Gastrocnemius medialis (tissue), 4 donors: ENCODE measurements at places on chromosomes 7 and 10. TPM values are rescaled to one million over a fixed set of nuclear protein-coding genes. Genes with fewer than 3 reads are reported as not detected.

DGKB gene
- total RNA-seq, result 0.11 TPM

PCGF6 gene
- 10.6 TPM for total RNA-seq

DPYSL4 gene
- total RNA-seq, result 1.3 TPM

SMKR1 gene
- not detected for total RNA-seq

HMX3 gene
- not detected for total RNA-seq

TOMM7 gene
- total RNA-seq, result 235 TPM

OR2A12 gene
- not detected for total RNA-seq

LAMB4 gene
- 0.33 TPM for total RNA-seq

CCL24 gene
- total RNA-seq, result not detected

GRCh38 chr7:74059681-74060588, 23.7 kb upstream of the LIMK1 start:
- no peak for DNase-seq
- no peak overlapping the region for H3K27ac ChIP-seq
- H3K4me3 ChIP-seq, result no peak overlapping the region
- H3K4me1 ChIP-seq, result peaks cover 3% of the 10 kb centered on the region
- H3K27me3 ChIP-seq, result no peaks in the 10 kb centered on the region

GRCh38 chr10:72911758-72912157, 18.2 kb downstream of the OIT3 start:
- no peaks in the 10 kb centered on the region for H3K36me3 ChIP-seq
- H3K4me3 ChIP-seq, result no peak overlapping the region
- H3K27ac ChIP-seq, result no peak overlapping the region
- no peaks in the 10 kb centered on the region for H3K27me3 ChIP-seq

- no peak for DNase-seq
- H3K27me3 ChIP-seq, result no peaks in the 10 kb centered on the region
- H3K4me3 ChIP-seq, result no peak overlapping the region
- H3K27ac ChIP-seq, result no peak overlapping the region
- H3K36me3 ChIP-seq, result no peaks in the 10 kb centered on the region
- H3K4me1 ChIP-seq, result no peaks in the 10 kb centered on the region
These were observed 280.5 kb upstream of the SP8 start for GRCh38 chr7:21067216-21067615.

DNA sequence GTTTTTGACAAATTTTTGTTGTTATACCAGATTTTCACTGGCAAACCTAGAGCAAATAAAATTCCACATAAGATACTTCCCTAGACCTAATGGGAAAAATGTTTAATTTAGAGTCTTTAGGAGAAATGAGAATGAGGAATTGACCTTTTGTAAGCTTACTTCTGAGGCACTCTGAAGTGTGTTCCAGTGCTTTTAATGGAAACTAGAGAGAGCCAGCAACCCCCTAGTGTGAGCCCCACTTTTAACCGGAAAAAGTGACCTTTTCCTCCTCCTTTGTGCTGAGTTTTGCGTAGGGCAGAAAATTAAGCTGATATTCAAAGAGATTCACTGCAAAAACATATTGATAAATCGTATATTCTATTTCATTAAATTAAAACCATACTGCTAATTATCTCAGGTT, 5.2 kb downstream of the IKZF1 start:
- no peak for DNase-seq
- H3K27me3 ChIP-seq, result peaks cover 34% of the 10 kb centered on the region
- H3K4me1 ChIP-seq, result no peaks in the 10 kb centered on the region
- H3K36me3 ChIP-seq, result no peaks in the 10 kb centered on the region
- no peak overlapping the region for H3K27ac ChIP-seq

- DNase-seq, result no peak
- no peaks in the 10 kb centered on the region for H3K36me3 ChIP-seq
- no peaks in the 10 kb centered on the region for H3K27me3 ChIP-seq
- no peak overlapping the region for H3K4me3 ChIP-seq
- no peak overlapping the region for H3K27ac ChIP-seq
- no peaks in the 10 kb centered on the region for H3K4me1 ChIP-seq
These were observed 15.8 kb downstream of the AP5Z1 start for GRCh38 chr7:4791101-4791737.

- no peak overlapping the region for H3K4me3 ChIP-seq
- H3K36me3 ChIP-seq, result no peaks in the 10 kb centered on the region
- no peaks in the 10 kb centered on the region for H3K27me3 ChIP-seq
- DNase-seq, result no peak
These were observed 169.5 kb upstream of the LYZL1 start for GRCh38 chr10:29119374-29119773.

DNA sequence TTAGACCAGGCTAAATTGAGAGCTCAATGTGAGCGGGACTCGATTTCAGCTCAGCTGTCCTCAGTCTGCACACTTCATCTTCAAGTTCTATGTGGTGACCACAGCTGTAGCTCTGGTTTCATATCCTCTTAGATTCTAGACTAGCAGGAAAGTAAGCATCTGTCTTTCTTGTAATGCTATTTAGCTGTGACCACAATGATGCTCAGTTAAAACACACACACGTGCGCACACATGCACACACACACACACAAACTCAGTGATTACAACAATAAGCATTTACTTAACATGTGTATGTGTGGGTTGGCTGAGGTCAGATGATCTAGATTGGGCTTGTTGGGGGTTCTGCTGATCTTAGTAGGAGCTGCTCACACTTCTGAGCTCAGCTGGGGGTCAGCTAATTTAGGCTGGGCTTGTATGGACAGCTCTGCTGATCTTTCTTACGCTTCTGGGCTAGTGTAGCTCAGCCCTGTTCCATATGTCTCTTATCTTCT, 82.5 kb downstream of the ZNF365 start:
- H3K36me3 ChIP-seq, result no peaks in the 10 kb centered on the region
- no peak overlapping the region for H3K27ac ChIP-seq
- H3K4me1 ChIP-seq, result no peaks in the 10 kb centered on the region
- no peaks in the 10 kb centered on the region for H3K27me3 ChIP-seq

DNA sequence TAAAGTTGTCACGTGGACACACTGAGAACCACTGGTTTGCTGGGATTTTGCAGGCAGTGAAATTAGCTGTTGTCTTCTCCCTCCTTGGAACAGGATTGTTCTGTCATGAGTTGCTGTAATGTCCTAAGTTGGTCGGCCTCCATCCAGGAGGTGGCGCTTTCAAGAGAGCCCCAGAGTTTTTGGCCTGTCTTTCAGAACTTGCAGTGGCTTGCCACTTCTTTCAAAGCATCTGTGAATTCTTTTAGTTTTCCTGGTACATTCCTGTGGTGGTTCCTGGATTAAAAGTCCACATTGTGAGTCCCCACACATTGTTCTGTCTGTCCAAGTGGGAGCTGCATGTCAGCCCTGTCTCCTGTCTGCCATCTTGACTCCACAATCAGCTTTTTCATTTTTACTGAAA, 133.8 kb downstream of the PON1 start:
- no peak overlapping the region for H3K27ac ChIP-seq
- H3K27me3 ChIP-seq, result no peaks in the 10 kb centered on the region
- no peak overlapping the region for H3K4me3 ChIP-seq
- DNase-seq, result no peak
- H3K4me1 ChIP-seq, result no peaks in the 10 kb centered on the region
- H3K36me3 ChIP-seq, result no peaks in the 10 kb centered on the region

DNA sequence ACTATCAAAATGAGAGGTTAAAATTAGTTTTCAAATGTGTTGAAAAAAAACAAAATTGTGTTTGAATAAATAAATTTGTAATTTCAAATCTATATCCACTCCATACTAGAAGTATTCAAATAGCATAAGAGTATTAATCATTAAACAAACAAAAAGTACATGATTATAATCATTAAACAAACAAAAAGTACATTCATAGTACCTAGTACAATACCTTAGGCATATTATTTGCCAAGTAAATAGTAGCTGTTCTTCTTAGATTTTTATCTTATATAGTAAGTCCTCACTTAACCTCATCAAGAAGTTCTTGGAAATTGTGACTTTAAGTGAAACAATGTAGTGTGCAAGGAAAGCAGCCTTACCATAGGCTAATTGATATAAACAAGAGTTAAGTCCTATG, 349.3 kb upstream of the VWC2 start:
- no peak for DNase-seq
- H3K4me3 ChIP-seq, result no peak overlapping the region
- H3K27ac ChIP-seq, result no peak overlapping the region
- H3K27me3 ChIP-seq, result no peaks in the 10 kb centered on the region
- no peaks in the 10 kb centered on the region for H3K4me1 ChIP-seq
- no peaks in the 10 kb centered on the region for H3K36me3 ChIP-seq

DNA sequence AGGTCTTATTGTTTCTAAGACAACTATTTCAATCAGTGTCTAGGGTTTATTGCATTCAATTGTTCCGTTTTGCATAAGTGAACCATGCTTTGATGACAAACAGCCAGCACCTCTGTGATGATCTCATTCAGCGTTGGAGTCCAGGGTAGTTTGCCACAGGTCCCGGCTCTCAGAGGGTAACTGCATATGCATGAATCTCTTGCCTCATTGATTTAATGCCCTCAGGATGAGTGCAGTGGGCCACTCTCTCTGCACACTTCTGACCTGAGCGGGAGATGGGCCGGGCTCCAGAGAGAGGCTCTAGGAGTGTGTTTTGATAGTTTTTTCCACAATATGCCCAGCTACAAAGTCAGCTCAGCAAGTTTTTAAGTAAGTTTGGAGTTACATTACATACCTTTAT, 83.9 kb downstream of the HECW1 start:
- no peak overlapping the region for H3K4me3 ChIP-seq
- peaks cover 6% of the 10 kb centered on the region for H3K27me3 ChIP-seq
- no peaks in the 10 kb centered on the region for H3K36me3 ChIP-seq
- DNase-seq, result no peak
- no peak overlapping the region for H3K27ac ChIP-seq

- H3K4me1 ChIP-seq, result peaks cover 1% of the 10 kb centered on the region
- no peak overlapping the region for H3K4me3 ChIP-seq
- no peaks in the 10 kb centered on the region for H3K27me3 ChIP-seq
These were observed 96.9 kb downstream of the RTKN2 start for GRCh38 chr10:62171791-62172190.

- no peaks in the 10 kb centered on the region for H3K27me3 ChIP-seq
- H3K36me3 ChIP-seq, result no peaks in the 10 kb centered on the region
- H3K4me3 ChIP-seq, result no peak overlapping the region
- no peaks in the 10 kb centered on the region for H3K4me1 ChIP-seq
- no peak for DNase-seq
These were observed 480.3 kb upstream of the POT1 start for GRCh38 chr7:125409921-125410320.

- DNase-seq, result peak; percentile 3
- no peak overlapping the region for H3K4me3 ChIP-seq
- H3K4me1 ChIP-seq, result no peaks in the 10 kb centered on the region
- H3K27me3 ChIP-seq, result no peaks in the 10 kb centered on the region
- H3K27ac ChIP-seq, result no peak overlapping the region
- H3K36me3 ChIP-seq, result no peaks in the 10 kb centered on the region
These were observed 134.4 kb downstream of the ITGA8 start for GRCh38 chr10:15585303-15585715.

- H3K27me3 ChIP-seq, result no peaks in the 10 kb centered on the region
- no peak overlapping the region for H3K27ac ChIP-seq
- no peaks in the 10 kb centered on the region for H3K4me1 ChIP-seq
- H3K36me3 ChIP-seq, result no peaks in the 10 kb centered on the region
These were observed 389.6 kb downstream of the REEP3 start for GRCh38 chr10:63910806-63911205.

GRCh38 chr10:48419714-48420113, 113.2 kb downstream of the MAPK8 start:
- H3K27me3 ChIP-seq, result no peaks in the 10 kb centered on the region
- no peaks in the 10 kb centered on the region for H3K4me1 ChIP-seq
- H3K27ac ChIP-seq, result no peak overlapping the region
- DNase-seq, result no peak
